ENCODE measurements at places on chromosomes 5 and 9.

DNA sequence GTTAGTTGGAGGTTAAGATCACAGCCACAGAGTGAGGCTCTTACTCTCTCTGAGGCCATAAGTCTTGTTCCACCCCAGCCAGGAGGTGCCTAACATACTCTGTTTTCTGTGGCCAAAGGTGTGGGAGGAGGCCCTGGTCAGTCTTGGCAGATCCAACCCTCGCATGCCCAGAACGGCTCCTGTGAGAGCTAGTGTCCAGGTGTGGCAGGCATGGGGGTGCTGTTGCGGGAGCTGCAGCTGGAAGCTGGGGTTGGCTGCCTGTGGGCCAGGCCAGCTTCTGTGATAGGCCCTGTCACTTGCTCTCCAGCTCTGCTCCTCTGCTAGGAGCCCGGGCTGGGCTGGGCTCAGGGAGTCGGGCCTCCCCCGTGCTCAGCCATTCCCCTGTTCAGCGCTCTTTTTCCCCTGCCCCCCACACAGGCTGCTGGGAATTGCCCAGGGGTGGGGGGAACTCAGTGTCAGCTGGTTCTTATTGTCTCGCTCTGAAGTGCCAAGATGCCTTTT is 31.6 kb downstream of the IER5L start:
- no peak for DNase-seq

DNA sequence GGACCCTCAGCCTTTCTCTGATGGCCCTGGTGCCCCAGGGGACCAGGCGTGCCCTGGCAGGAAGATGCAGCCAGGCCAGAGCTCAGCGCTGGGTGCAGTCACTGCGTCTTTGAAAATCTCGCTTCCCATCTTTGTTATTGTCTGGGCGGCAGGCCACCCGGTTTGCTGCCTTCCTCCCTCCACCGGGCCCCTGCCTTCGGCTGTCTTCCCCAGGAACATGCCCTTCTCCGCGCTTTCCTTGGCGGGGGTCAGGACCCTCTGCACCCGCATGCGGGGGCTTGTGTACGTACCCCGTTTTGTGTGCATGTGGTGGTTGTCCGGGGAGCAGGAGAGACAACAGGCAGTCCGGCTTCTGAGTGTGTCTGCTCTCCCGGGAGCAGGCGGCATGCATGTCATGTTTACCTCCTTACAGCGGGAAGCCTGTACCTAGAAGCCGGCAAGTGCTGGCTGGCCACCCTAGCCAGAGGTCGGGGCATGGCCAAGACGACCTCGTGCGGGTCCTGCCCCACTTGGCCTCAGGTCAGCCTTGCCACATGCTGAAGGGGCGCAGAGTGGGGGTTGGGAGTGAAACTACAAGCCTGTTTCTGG is 49.5 kb downstream of the DAB2IP start:
- no peak for DNase-seq

DNA sequence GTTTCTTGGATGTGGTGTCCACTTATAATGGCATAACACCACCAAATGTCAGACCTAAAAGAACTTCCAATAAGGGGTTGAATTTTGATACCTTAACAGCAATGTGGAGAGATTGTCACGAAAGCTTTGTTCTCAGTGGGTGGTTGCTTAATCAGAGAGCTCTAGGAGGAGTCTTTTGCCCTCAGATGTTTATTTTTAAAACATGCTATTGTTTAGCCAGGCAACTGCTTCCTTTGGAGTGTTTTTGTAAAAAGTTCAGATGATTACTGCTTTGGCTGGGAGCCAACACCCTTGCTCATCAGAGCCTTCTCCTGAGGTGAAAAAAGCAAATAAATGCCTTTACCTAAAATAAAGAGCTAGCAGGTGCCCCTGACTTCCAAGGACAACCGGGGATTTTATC is 65.0 kb downstream of the SLC1A1 start:
- no peak for DNase-seq

GRCh38 chr9:108184941-108185340 is 670.8 kb downstream of the ACTL7B start:
- no peak for DNase-seq

GRCh38 chr5:35803191-35803651 is 53.5 kb upstream of the IL7R start:
- DNase-seq = peak; percentile 10

DNA sequence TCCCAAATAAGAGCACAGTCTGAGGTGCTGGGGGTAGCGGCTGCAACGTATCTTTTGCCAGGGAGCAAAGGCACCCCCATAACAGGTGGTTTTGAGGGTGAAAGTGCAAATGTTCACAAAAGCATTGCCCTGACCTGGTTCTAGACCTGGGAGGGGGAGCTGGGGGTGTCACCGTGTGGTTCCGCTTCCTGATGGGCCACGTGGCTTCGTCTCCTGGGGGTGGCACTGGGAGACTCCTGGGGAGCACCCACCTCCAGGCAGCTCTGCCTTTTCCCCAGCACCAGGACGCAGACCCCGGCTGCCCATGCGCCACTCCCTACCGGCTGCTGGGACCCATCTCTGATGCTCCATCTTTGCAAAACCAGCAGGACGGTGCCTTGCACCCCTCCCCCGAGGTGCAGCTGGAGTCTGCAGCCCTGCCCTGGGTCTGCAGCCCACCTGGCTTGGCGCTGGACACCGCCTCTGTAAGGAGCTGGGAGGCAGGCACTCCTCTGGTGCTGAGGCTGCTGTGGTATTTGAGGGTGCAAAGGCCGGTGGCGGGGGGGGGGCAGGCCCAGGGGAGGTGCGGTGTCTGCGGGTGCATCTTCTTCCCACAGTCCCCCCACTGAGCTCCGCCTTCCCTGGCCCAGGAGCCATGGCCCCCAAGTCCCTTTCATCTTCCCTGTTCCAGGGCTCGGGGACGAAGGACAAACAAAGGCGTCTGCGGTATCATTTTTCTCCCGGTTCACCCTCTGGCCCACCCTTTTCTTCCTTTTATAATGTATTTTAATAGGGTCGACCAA is 29.8 kb upstream of the RXRA start:
- no peak for DNase-seq

DNA sequence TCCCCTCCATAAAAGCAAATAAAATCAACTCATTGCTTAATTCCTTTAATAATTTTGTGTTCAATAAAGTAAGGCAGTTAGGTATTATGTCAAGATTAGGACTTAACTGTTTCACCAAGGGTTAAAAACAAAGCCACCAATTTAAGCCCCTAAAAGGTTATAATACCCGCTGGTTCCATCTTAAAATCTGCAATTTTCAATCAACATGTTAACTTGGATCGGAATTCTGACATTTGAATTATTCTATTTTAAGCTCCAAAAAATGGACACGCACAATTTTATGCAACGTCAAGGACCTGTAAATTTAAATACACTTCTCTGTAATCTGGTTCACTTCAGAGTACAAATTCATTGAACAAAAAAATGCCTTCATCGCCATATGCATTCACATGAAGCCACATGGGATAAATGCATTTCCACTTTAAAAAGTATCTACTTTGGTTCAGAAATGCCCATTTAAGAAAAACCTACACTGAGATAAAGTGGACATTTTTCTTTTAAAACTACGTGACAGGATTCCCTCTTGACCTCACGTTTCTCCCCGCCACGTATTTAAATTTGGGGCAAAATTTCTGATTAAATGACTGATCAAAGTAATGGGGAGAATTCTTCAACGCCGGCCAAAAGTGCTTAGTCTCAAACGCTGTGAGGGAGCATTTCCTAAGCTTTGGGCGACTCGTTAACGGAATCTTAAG is 721 bp downstream of the GIN1 start:
- no peak for DNase-seq

DNA sequence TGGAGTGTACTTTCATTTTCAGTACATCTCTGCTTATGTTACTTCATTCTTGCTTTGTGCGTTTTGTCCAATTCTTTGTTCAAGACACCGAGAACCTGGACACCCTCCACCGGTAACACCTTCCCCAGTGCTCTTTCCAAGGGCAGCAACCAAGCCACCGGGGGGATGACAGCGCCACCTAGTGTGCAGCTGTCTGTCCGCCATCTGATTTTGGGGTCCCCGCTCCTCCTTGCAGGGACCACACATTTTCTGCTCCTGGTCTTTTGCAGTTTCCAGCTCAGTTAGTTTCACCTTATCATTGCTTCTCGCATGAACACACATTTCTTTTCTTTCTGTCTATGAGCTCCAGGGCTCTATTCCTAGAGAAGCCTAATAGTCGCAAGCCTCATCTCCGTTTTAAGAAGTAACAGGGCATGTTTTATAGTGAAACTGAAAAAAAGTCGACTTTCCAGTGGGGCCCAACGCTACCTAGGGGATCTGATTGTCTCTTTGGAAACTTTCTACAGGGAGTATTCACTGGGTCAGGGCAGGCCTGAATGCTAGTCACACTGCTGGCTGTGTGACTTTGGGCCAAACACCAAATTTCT is 152.1 kb downstream of the FSTL4 start:
- DNase-seq = no peak

GRCh38 chr5:135651156-135651555 is 72.4 kb upstream of the CXCL14 start:
- DNase-seq = no peak

DNA sequence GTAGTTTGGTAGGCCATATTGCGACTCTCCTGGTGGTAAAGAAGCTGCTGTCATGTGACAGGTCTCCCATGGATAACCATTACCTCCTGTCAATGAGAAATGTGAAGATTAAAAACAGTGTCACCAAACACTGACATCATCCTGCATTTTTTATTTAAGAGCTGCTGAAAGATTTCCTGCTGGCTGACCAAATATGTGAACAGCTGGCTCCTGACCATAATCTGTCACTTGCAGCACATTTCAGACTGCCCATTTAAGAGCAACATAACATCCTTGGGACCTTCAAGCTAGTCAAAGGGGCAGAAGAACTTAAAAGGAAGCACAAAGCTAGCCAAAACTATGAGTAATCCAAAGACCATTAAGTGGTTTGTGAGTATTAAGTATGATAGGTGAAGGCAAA is 288.0 kb downstream of the IZUMO3 start:
- no peak for DNase-seq

Measured in LNCaP clone FGC (cell line).